ENCODE measurements at places on chromosomes 3 and 15.

- DNase-seq: no peak
Measured at GRCh38 chr3:194025951-194026350, 110.0 kb upstream of the HES1 start.

DNA sequence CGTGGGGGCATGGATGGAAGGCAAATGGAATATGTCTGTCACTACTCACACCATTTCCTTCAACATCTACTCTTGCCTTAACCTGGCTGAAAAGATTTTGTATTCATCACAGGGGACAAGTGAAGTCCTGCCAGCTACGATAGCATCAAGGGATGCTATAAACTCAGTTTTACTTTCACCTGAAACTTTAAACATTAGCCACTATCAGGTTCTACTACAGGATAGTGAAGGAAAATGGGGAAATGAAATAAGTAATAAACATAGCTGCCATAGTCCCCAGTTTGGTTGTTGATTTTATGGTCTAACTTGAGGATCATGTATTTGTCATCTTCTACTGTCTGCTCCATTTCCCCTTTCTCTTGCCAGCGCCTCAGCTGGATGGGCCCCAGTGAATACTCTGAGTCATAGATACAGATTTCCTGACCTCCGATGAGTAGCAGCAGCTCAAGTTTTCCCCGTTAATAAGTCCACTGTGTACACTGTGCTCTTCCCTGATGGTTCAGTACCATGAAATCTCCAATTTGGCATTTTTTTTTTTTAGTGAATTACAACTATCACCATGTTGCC is 338.2 kb upstream of the SLCO3A1 start:
- DNase-seq: peak; percentile 84

DNA sequence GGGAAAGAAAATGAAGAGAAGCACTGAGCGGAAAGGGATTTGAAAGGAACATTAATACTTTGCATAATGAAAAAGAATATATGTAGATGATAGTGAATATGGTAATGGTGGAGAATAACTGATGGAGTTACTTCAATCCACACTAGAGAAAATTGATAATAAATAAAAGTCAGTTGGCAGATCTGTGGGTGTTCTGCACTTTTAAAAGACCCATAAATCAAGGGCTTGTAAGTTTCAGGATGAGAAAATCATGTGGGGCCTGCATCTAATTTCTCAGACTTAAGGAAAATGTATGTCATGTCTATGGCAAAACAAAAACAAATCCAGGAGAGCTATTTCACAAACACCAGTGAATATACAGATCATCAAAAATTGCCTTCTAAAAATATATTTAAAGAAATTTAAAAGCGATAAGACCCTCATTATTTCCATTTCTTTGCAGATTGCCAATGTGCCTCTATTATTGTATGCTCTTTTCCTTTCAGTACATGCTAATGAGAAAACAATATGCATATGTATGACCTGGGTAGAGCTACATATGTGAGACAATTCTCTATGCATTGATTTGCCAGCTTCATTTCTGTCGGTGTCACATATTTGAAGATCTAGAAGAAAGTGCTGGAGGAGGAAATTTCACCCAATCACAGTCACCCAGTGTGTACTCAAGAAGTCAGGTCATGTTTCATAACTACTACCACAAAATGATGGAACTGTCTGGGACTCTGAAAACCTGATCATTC is 269.9 kb upstream of the PDZRN3 start:
- DNase-seq: no peak

GRCh38 chr3:178260887-178261565 is 275.2 kb upstream of the KCNMB2 start:
- DNase-seq: peak; percentile 3

- no peak for DNase-seq
Measured at GRCh38 chr3:52249683-52250082, 4.1 kb downstream of the PPM1M start.

DNA sequence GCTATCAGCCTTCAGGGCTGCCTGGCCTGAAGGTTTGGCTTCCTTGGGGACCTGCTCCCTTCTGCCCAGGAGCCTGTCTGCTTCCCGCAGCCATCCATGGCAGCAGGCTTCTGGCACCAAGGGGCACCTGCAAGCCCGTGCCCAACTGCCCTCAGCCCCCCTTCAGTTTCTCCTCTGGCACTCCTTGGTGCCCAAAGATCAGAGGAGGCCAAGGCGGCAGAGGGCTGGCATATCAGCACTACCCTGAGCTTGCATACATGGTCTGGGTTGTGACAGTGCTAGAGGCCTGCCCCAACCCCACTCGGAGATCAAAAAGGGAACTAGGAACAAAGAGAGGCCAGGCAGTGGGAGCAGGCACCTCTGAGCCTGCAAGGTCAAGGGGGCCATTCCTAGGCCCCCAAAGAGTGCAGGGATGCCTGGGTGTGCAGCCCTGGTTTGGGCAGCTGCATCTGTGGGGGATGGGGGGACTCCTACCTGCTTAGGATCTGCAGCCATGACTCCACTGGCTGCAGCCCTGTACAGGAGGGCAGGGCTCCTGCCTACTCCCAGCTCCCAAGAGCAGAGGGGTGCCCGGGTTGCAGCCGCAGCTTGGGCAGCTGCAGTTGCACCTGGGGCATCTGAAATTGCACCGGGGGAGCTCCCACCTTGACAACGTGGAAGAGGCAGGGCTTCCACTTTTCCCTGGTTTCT is 76.2 kb upstream of the TP63 start:
- no peak for DNase-seq

DNA sequence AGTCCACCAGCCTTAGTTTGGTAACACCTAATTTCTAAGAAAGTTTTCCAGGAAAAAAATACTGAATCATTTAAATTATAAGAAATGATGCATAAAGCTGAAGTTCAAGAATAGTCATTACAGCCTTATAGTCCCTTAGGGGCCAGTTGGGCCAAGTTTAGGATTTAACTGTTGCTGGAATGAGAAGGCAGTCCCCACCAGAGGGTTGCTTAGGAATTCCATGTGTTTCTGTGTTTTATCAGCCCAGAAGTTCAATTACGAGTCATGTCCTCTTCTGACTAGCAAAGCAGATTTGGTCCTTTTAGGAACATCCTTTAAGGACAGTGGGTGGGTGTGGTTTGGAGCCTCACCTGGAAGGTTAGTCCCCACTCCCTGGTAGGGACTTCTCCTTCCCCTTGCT is 57.0 kb upstream of the NR2E3 start:
- peak; percentile 25 for DNase-seq

DNA sequence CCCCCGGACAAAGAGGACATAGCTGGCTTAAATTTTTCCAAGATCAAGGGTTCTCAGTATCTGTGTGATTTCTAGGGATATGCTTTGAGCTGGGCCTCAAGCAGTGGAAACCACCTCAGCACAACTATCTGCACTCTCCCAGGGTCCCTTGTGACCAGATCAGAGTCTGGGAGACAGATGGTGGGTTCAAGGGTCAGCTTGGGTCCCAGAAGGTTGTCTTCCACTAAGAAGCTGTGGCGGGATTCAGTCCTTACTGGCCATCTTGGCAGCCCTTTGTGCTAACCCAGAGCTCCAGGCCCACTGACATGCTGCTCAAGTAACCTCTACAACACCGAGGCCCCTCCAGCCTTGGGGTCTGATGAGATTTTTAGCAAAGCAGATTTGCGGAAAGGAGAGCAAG is 2.7 kb downstream of the INSYN1 start:
- no peak for DNase-seq

DNA sequence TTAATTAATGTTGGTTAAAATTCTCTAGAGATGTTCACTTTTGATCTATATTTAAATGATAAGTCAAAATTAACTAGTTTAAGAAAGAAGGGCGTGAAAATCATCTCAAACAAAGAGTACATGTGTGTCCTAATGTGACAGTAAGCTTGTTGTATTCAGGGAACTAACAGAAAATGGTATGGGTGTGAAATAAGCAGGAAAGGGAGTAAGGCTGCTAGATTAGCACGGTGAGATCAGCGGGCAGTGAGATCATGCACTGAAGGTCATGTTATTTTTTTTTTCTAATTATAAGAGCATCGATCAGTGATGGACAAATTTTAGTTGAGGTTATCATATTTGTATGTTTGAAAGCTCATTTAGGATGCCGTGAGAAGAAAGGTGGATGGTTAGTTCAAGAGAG is 430.8 kb downstream of the DIPK2A start:
- DNase-seq: no peak

DNA sequence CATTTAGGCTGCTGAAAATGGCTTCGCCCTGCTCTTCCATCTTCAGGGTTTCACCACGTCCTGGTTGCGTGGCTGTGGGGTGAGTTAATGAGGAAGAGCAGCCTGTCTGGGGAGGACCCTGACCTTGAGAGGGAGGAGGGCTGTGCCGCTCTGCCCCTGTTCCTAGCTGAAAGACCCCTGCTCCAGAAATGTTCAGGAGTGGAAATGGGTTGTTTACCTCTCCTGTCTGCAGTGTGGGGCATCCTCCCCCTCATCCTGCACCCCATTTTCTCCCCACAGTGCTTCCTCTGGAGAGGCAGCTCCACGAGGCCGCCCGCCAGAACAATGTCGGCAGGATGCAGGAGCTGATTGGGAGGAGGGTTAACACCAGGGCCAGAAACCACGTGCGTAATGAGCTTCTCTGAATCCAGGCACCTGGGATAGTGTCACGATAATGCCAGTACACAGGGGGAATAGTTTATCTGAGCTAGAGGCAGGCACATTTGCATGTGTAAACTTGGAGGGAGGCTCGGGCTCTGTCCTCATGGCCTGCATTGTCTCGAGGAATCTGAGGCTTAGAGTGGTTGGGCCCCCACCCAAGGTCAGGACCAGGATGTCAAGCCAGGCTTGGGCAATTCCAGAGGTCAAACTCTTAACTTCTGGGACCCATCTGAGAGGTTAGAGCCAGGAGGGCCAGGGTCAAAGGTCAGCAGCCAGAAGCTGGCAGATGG is 4.0 kb downstream of the ANKDD1A start:
- no peak for DNase-seq

DNA sequence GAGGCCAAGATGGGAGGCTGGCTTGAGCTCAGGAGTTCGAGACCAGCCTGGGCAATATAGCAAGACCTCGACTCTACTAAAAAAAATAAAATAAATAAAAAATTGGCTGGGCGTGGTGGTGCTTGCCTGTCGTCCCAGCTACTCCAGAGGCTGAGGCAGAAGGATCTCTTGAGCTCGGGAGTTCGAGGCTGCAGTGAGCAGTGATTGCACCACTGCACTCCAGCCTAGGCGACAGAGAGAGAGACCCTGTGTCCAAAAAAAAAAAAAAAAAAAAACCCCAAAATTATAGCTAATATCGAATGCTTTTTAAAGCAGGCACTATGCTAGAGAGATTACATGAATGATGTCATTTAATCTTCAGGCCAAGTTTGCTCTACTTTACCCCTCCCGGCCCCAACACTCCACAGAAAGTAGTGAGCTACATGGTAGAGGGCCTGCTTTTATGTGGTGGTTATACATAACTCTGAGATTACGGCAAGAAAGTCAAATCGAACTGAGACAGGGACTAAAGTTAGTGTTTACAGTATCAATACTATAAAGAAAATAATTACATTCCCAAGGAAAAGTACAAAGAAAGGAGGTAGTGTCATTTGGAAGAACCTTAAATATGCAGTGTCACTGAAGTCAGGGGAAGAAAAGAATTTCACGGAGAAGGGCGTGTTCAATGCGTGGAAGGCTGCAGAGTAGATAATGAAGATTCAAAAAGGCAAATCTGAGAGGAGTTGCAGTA is 1.1 kb downstream of the ADPGK start:
- peak; percentile 30 for DNase-seq

GRCh38 chr3:60743631-60744164 is 507.6 kb downstream of the FHIT start:
- DNase-seq: no peak

DNA sequence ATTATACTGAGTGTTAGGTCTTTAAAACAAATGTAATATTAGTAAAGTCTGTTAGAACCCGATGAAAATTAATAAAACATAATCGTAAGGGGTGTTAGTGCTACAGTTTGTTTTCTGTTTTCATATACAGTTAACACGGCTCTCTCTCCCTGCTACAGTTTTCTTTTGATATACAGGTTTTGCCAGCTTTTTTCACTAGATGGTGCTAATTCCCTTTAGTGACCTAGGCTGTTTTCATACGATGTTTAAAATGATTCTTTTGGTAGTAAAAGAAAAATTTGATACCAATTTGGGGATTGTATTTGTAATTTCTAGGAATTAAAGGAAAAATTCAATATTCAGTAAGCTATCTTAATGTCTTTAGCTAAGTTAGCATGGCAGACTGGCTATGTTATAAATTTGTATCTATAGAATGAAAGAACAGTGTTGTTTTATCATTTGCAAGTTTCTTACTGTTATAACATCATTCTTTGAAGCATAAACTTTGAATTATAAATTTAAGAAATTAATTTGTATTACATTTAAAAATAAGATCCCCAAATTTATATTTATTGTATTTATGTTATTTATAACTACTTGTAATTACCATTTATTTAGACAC is 11.5 kb downstream of the APH1B start:
- peak; percentile 67 for DNase-seq

GRCh38 chr3:34070831-34071585 is 272.6 kb downstream of the PDCD6IP start:
- no peak for DNase-seq

GRCh38 chr15:96324940-96325540 is 5.5 kb upstream of the NR2F2 start:
- no peak for DNase-seq

DNA sequence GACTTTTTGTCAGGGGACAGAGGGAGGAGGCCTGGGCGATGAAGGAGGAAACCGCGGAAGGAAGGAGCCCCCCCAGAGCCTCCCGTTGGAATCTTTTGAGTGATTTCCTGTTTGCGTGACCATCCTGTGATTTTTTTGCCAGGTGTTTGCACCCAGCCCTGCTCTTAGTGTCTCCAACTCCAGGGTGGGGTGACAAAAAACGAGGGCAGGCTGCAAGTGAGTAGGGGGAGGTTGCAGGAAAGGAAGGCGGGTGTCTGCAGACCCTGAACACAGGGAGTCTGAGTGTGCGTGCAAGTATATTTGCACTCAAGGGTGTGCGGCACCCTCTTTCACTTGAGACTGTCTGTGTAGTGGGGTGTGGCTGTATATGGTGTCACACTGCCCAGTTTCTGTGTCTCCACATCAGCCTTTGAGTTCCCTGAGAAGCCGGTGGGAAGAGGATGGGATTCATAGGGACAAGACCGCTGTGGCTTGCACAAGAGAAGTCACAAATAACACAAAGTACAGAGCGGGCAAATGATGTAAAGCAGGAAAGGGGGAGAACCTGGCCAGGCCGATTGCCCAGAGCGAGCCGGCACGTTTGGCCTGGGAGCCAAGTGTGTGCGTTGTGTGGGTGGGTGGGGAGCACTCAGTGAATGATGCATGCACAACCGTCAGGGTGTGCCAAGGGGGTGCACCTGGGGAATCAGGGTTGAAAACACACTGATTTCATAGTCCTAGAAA is 6.6 kb downstream of the ISLR2 start:
- no peak for DNase-seq

- DNase-seq: no peak
Measured at GRCh38 chr3:102141096-102141927, 292.0 kb downstream of the NFKBIZ start.

- DNase-seq: no peak
Measured at GRCh38 chr15:62691008-62691407, 351.5 kb upstream of the TPM1 start.

- no peak for DNase-seq
Measured at GRCh38 chr15:94069844-94070243, 161.5 kb upstream of the MCTP2 start.
